Mesendoderm (in vitro differentiated cells): ENCODE measurements at places on chromosomes 1 and 21.

GRCh38 chr1:211478801-211479578 is 13.0 kb downstream of the RD3 start:
- H3K27me3 ChIP-seq, result no peaks in the 10 kb centered on the region
- no peaks in the 10 kb centered on the region for H3K36me3 ChIP-seq
- H3K4me3 ChIP-seq, result no peak overlapping the region
- H3K4me1 ChIP-seq, result no peaks in the 10 kb centered on the region
- no peak for DNase-seq

GRCh38 chr1:18009478-18009961 is 98.1 kb upstream of the IGSF21 start:
- H3K27me3 ChIP-seq, result no peaks in the 10 kb centered on the region
- no peak overlapping the region for H3K4me3 ChIP-seq
- no peaks in the 10 kb centered on the region for H3K36me3 ChIP-seq
- no peak overlapping the region for H3K27ac ChIP-seq
- peak; percentile 80 for DNase-seq

- H3K27me3 ChIP-seq, result no peaks in the 10 kb centered on the region
- no peak for DNase-seq
- no peaks in the 10 kb centered on the region for H3K4me1 ChIP-seq
- no peak overlapping the region for H3K4me3 ChIP-seq
Observed at GRCh38 chr1:5833911-5834310, 158.3 kb downstream of the NPHP4 start.

- DNase-seq, result no peak
- no peaks in the 10 kb centered on the region for H3K36me3 ChIP-seq
- no peak overlapping the region for H3K4me3 ChIP-seq
Observed at GRCh38 chr1:152023221-152023620, 13.6 kb downstream of the S100A11 start.

DNA sequence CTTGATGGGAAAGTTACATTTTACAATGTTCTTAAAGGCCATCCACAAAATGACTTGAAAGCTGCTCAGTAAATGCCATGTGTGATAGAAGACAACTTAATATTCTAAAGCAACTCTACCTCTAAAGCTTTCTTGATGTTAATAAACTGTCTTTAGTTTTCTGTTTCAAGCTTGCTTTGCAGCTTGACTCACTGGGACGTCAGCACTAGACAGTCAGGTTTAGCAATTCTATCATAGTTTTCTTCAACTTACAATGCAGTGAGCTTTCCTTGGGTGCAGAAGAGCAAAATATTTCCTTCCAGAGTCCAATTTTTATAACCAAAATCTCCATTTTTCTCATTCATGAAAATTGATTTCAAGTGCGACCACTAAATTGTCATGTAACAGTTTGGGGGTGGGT is 273.1 kb downstream of the NTNG1 start:
- no peak overlapping the region for H3K4me3 ChIP-seq
- H3K27ac ChIP-seq, result no peak overlapping the region
- no peaks in the 10 kb centered on the region for H3K36me3 ChIP-seq
- no peak for DNase-seq
- no peaks in the 10 kb centered on the region for H3K27me3 ChIP-seq

GRCh38 chr1:187847531-187847930 is 1018.8 kb downstream of the PLA2G4A start:
- no peak overlapping the region for H3K4me3 ChIP-seq
- no peak for DNase-seq
- no peaks in the 10 kb centered on the region for H3K4me1 ChIP-seq

DNA sequence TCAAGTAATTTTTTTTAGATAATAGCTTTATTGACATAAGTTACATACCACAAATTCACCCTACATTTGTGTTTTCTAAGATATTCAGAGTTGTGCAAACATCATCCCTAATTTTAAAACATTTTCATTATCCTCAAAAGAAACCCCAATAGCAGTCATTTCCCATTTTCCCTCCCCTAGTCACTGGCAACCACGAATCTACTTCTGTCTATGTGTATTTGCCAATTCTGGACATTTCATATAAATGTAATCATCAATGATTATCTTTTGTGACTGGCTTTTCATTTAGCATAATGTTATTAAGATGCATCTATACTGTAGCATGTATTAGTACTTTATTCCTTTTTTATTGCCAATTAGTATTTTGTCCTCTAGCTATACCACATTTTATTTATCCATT is 88.8 kb upstream of the SLFNL1 start:
- no peaks in the 10 kb centered on the region for H3K36me3 ChIP-seq
- no peak for DNase-seq
- H3K4me1 ChIP-seq, result no peaks in the 10 kb centered on the region
- no peak overlapping the region for H3K4me3 ChIP-seq
- no peaks in the 10 kb centered on the region for H3K27me3 ChIP-seq

DNA sequence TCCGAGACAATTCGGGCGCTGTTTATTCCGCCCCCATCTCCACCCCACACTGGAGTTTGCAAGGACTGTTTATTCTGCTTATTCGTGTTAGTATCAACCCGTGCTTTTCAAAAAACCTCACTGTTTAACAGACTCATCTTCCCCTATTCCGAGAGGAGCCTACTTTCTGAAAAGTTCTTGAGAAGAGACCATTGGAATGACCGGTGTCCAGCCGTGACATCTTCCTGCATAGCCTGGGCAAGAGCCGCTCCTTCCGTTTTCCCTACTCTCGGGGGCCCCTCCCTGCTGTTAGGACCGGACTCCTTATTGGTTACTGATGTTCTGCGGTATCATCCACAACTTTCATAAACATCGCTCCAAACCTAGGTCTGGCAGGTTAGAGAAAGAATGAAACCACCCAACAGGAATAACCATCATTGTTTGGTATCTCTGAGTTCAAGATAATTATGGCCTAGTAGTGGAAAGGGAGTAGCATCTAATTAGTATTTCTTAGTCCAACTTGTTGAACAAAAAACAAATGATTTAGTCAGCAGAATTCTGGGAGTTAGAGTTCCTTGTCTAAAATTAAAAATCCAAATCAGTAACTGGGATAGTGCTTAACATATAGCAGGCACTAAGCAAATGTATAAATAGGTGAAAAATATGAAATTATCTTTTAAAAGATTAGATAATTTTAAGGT is 837 bp downstream of the STXBP3 start:
- peak overlapping the region; percentile 88 for H3K4me3 ChIP-seq
- no peaks in the 10 kb centered on the region for H3K27me3 ChIP-seq
- no peaks in the 10 kb centered on the region for H3K36me3 ChIP-seq
- H3K4me1 ChIP-seq, result no peaks in the 10 kb centered on the region

DNA sequence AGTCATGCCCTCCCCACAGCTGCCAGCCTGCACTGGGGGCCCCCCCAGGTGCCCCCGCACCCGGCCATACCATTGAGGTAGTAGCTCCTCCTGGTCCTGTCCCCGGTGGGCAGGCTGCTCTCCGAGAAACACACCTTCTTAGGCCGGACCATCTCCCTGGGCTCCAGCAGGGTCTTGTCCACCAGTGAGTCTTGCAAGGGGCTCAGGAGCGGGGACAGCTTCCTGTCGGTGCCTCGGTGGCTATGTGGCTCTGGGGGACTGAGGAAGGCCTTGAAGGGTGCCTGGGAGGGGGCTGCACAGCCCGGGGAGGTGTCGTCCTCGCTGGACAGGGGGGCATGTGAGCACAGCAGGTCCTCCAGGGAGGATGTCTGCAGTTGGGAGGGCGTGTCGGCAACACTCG is 12.9 kb upstream of the FTCD start:
- no peaks in the 10 kb centered on the region for H3K36me3 ChIP-seq
- DNase-seq, result no peak
- H3K27ac ChIP-seq, result no peak overlapping the region
- no peaks in the 10 kb centered on the region for H3K27me3 ChIP-seq
- no peaks in the 10 kb centered on the region for H3K4me1 ChIP-seq

DNA sequence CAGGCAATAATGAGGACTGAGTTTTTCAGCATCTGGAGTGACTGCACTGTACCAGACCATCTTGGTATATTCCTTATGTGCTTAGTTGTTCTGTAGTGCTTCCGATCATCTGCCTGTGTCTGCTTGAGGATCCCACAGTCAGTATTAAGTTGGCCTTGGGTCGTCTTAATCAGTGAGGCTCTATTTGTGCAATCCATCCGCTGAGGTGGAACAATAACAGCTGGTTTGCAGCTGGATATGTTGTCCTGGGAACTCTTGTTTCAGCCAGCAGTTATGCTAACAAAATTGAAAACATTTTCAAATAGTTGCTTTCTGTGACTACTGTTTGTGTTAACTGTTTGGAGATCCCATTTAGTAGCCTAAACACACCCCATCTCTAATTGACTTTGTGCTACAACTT is 73.7 kb downstream of the LAMC1 start:
- peaks cover 7% of the 10 kb centered on the region for H3K4me1 ChIP-seq
- no peak for DNase-seq
- H3K36me3 ChIP-seq, result no peaks in the 10 kb centered on the region
- no peak overlapping the region for H3K27ac ChIP-seq

- no peak overlapping the region for H3K4me3 ChIP-seq
- H3K36me3 ChIP-seq, result no peaks in the 10 kb centered on the region
- DNase-seq, result peak; percentile 5
- H3K27ac ChIP-seq, result no peak overlapping the region
- no peaks in the 10 kb centered on the region for H3K27me3 ChIP-seq
Observed at GRCh38 chr1:107647012-107647411, 318.0 kb downstream of the VAV3 start.

DNA sequence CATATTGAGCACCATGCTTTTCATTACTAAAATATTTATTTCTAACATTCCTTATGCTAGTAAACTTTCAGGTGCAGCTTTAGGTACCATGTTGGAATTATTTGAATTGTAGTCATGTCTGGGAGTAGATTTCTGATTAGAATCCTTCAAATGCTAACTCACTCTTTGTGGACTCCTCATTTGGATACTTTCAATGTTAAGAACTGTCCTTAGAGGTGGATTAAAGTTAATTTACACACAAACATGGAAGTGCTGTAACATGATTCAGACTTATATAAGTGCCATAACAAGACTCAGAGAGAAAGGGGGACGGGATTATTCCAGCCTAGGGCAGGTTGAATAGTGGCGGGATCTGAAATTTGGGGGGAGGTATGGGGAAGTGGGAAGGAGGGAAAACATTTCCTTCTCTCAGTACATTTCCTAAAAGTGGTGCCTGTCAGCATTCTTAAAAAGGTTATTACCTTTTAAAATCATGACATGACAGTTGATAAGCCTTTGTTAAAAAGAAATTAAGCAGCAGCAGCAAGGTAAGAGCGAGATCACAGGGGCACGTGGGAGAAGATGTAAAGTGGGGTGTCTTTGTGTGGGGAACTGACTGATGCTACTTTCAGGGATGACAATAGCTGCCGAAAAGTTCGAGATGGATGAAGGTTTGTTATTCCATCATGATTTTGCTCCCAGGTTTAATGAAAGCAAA is 44.4 kb downstream of the HHAT start:
- peak overlapping the region; percentile 55 for H3K27ac ChIP-seq

DNA sequence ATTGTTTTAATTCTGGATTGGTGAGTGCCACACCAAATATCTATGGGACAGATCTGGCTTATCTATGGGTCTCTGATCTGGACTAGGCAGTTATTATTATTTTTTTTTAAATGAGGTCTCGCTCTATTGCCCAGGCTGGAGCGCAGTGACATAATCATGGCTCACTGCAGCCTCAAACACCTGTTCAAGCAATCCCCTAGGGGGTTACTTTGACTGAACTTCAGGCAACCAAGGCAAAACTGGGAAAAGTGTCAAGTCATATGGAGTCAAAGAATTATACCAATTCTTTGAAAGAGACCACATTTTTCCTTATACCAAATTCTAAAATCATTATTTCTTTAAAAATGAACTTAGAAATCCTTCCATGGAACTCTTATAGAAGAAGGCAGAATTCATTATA is 129.1 kb upstream of the HOOK1 start:
- no peak overlapping the region for H3K4me3 ChIP-seq
- no peak overlapping the region for H3K27ac ChIP-seq
- no peaks in the 10 kb centered on the region for H3K36me3 ChIP-seq
- DNase-seq, result no peak
- no peaks in the 10 kb centered on the region for H3K4me1 ChIP-seq

GRCh38 chr1:70227439-70227838 is 6.3 kb downstream of the SRSF11 start:
- H3K4me1 ChIP-seq, result peaks cover 1% of the 10 kb centered on the region
- no peak overlapping the region for H3K27ac ChIP-seq
- H3K36me3 ChIP-seq, result peaks cover 2% of the 10 kb centered on the region
- peak; percentile 20 for DNase-seq
- H3K4me3 ChIP-seq, result no peak overlapping the region

DNA sequence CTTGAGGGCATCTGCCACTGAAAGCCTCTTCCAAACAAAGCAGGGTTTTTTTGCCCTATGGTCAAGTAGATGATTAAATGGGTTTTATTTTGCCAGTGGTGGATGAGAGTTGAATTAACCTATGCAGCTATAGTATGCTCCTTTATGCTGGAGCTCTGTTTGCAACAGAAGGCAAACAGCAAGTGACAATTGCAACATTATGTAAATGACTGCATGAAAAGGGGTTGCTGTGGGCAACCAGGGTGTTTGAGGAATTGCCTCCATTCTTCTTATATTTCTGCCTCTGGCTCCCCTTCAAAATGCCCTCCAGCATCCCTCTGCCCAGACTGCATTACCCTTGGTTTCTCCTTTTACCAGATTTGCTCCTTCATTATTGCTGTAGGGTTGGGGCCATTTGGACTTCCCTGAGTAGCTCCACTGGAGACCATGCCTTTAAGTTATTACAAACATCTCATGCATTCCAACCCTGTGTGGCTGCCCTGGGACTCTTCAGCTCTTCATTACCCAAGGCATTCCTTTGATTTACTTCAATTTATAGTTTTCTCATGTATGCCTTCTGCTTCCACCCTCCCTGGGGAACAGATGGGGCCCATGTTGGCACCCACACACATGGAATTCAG is 398.4 kb downstream of the PRDM2 start:
- peak; percentile 16 for DNase-seq
- no peak overlapping the region for H3K4me3 ChIP-seq
- H3K27me3 ChIP-seq, result no peaks in the 10 kb centered on the region
- H3K36me3 ChIP-seq, result no peaks in the 10 kb centered on the region

DNA sequence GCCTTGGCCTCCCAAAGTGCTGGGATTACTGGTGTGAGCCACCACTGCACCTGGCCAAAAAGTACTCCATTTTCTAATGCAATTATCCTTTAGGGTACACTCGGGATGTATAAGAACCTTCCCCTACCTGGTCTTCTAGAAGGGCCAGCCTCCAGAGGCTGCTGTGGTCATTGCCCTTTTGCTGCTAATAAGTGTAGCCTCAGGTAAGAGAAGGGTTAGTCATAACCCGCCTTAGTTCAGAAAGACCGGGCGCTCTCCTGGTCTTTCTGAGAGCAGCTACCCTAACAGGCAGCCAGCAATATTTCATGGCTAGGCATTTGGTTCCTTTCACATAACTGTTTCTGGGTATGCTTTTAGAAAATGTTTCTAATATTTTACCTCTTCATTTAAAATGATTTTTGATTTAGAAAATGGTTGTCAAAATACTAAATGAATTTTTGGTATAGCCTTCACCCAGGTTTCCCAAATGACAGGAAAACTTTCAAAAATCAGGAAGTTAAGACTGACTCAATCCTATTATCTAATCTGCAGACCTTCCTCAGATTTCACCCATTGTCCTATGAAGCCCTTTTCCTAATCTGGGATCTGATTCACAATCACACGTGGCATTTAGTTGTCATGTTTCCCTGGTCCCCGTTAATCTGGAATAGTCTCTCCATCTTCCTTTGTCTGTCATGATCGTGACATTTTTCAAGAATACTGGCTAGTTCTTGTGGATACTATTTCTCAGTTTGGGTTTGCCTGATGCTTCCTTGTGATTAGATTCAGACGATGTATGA is 479.0 kb downstream of the SIPA1L2 start:
- no peak overlapping the region for H3K27ac ChIP-seq
- H3K4me3 ChIP-seq, result no peak overlapping the region
- peaks cover 2% of the 10 kb centered on the region for H3K4me1 ChIP-seq
- H3K36me3 ChIP-seq, result no peaks in the 10 kb centered on the region

- no peak for DNase-seq
- H3K36me3 ChIP-seq, result no peaks in the 10 kb centered on the region
- H3K27me3 ChIP-seq, result no peaks in the 10 kb centered on the region
- no peak overlapping the region for H3K4me3 ChIP-seq
- no peak overlapping the region for H3K27ac ChIP-seq
- H3K4me1 ChIP-seq, result no peaks in the 10 kb centered on the region
Observed at GRCh38 chr1:17665950-17666720, 89.0 kb upstream of the ACTL8 start.
